ENCODE measurements at places on chromosomes 1 and 21. TPM values are rescaled to one million over a fixed set of nuclear protein-coding genes. Genes with fewer than 3 reads are reported as not detected.

Gene CDK18
- total RNA-seq, result 1.7 TPM

Gene GPR89B
- 15.4 TPM for total RNA-seq

Gene PKP1
- total RNA-seq, result not detected

Gene CFHR1
- total RNA-seq, result not detected

Gene ELAPOR1
- total RNA-seq, result 30.6 TPM

Gene FMO1
- total RNA-seq, result not detected

Gene LCE2A
- not detected for total RNA-seq

Gene PPP1R15B
- 207 TPM for total RNA-seq

Gene ZMPSTE24
- 9.0 TPM for total RNA-seq

Gene CD1C
- total RNA-seq, result 5.0 TPM

Gene RSPH1
- total RNA-seq, result 0.47 TPM

Gene LENEP
- not detected for total RNA-seq

Gene UBL4B
- not detected for total RNA-seq

Gene ANXA9
- total RNA-seq, result not detected

Gene SHE
- 0.13 TPM for total RNA-seq

Gene LIPI
- total RNA-seq, result not detected

Gene SPATA46
- total RNA-seq, result not detected

Gene ALX3
- total RNA-seq, result not detected

Gene IL24
- not detected for total RNA-seq

Gene KCNQ4
- total RNA-seq, result 0.86 TPM

Gene NTMT2
- not detected for total RNA-seq
